Activated CD4-positive, alpha-beta T cell treated with anti-CD3 and anti-CD28 coated beads, Interleukin-2, amount 10 ng/mL, durations not matched to agents 7 days and 5 days (primary cell): ENCODE measurements at places on chromosomes 2 and 18.

DNA sequence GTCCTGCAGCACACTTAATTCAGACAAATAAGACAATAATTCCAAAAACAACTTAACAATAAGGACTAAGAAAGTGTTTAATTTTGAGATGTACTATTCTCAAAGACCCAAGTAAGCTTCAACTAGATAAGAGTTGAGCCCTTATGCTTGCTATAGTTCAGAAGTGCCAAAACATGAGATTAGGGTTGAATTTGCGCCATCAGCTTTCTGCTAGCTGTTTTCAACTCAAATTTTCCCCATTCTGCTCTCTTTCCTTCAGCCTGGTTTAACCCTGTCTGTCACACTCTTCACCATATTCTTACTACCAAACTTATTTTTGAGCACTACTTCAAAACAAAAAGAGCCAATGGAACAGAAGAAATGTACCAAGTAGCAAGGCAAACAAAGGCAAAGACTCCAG, 4.1 kb downstream of the NFE2L2 start:
- DNase-seq = no peak

- DNase-seq = no peak
Observed at GRCh38 chr18:363301-364085, 95.6 kb upstream of the THOC1 start.

GRCh38 chr2:44719562-44719961, 221.9 kb upstream of the SIX3 start:
- DNase-seq = no peak

- DNase-seq = no peak
Observed at GRCh38 chr18:41969881-41970280, 14.8 kb downstream of the PIK3C3 start.

- no peak for DNase-seq
Observed at GRCh38 chr18:73983970-73984369, 163.7 kb downstream of the FBXO15 start.

DNA sequence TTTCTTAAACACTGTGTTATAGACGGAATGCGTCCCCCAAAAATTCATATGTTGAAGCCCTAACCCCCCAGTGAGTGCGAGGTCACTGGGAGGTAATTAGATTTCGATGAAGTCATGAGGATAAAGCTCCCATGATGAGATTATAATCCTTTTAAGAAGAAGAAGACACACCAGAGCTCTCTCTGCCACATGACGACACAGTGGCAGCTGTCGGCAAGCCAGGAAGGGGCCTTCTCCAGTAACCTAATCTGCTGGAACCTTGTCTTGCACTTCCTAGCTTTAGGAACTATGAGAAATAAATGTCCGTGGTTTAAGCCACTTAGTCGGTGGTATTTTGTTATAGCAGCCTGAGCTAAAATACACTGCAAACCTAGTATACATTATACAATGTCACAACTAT, 12.3 kb downstream of the TMEM237 start:
- DNase-seq = no peak

- DNase-seq = no peak
Observed at GRCh38 chr18:33871363-33872025, 293.5 kb downstream of the ASXL3 start.

DNA sequence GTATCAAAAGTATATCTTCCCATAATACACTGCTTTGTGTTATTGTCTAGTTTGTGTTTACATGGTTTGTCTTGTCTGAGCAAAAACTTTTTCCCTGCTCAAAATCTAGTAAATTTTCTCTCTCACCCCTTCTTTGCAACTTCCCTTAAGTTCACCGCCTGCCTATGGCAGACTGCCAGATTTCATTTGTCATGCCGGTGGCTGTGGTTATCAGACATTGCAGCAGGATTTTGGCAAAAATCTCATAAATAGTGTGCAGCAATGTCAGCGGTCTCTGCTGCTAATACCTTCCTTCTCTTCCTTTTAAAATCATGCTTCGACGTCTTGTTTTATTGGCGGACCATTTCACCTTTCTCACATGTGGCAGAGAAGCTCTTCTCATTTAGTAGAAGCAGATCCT, 45.6 kb upstream of the TMEM178A start:
- DNase-seq = no peak

DNA sequence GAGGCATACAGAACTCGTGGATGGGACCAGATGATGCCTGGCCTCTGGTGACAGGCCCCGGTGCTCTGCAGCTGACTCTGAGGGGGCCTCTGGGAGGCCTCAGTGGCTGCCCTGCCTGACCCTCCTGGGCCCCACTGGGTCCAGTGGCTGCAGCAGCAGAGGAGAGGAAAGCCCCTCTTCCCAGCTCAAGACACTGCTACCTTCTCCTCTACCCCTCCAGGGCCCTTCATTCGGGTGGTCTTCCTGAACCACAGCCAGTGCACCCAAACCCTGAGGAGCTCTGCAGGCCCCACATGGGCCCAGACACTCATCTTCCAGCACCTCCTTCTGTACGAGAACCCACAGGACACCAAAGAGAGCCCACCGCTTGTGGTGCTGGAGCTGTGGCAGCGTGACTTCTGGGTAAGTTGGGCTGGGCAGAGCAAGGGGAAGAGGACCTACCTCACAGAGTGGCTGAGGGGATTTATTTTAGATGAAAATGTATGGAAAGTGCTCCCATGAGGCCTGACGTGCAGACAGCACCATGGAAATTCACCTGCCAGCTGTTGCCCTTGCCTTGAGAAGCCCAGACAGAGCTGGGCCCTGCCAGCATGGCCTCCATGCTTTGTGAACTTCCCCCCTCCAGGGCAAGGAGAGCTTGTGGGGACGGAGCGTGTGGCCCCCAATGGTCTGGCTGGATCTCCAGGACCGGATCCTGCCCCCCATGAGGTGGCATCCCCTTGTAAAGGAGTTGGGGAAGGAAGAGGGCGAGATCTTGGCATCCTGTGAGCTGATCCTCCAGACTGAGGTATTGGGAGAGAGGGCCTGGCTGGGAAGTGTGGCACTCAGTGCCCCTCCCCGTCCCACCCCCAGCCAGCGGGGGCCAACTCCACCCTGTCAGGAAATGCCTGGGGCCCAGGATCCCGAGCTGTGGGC, 46.3 kb downstream of the LMAN2L start:
- no peak for DNase-seq

DNA sequence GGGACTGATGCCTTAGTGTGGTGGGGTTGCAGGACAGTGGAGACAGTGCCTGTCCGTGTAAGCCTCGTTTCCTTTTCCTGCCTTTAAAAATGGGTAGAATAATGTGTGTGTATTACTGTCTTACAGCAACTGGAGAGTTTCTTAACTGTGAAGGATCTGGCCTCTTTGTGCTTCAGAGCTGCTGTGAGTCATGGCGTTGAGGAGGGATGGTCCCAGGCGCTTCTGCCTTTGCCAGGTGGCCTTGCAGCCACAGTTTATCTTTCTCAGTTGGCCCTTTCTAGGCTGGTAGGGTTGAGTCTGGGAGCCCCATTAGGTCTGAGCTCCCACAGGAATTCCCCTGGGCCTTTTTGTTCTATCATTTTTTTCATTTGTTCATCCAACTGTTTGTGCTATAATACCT, 9.2 kb downstream of the PRADC1 start:
- DNase-seq = no peak

- no peak for DNase-seq
Observed at GRCh38 chr2:230852113-230852512, 12.6 kb upstream of the ITM2C start.

DNA sequence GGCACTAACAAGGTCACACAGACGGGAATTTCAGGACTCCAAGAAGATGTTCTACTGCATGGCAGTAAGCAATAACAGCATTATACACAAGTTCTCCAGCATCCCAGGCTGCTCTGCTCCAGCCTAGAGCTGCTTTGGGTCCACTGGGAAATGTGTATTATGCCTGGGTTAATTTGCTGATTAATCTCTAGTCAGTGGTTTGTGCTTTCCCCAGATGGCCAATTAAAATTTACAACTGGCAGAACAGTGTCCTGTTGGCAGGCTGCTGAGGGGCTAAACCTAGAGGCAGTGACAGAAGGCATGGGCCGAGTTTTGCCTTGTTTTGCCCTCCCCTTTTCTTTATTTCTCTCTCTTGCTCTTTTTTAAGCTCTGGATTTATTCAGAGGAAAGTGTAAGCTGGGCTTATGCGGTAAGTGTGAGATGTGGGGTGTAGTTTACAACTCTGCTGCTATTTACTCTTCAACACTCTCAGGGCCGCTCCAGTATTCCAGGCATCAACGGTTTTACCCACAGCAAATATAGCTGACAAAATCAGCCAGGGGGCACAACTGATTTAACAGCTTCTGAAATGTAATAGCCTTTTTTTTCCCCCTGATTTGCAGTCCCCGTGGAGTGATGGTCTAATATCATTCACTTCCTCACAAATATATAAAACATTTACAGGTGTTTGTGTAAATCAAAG, 348.0 kb downstream of the GPD2 start:
- no peak for DNase-seq

- no peak for DNase-seq
Observed at GRCh38 chr2:135775420-135775819, 33.8 kb downstream of the UBXN4 start.

DNA sequence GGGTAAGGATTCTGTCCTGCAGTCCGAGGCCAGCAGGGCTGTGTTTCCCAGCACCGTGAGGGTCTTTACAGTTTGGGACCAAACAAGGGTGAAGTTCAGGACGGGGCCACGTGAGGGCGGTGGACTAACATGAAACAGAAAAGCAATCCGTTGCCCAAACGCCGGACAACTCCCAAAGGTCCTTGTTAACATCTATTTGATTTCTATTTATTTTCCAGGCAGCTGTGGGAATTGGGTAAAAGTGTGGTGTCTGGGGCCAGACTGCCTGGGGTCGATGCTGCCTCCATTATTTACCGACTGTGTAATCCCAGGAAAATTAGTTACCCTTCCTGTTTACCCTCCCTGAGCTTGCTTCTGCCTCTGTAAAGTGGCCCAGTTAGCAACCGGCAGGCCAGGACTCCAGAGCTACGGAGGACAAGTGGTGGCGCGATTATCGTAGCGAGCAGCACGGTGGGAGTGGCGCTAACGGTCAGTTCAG, 66.3 kb upstream of the TCF7L1 start:
- peak; percentile 46 for DNase-seq

GRCh38 chr2:235729557-235729947, 235.7 kb downstream of the AGAP1 start:
- no peak for DNase-seq

DNA sequence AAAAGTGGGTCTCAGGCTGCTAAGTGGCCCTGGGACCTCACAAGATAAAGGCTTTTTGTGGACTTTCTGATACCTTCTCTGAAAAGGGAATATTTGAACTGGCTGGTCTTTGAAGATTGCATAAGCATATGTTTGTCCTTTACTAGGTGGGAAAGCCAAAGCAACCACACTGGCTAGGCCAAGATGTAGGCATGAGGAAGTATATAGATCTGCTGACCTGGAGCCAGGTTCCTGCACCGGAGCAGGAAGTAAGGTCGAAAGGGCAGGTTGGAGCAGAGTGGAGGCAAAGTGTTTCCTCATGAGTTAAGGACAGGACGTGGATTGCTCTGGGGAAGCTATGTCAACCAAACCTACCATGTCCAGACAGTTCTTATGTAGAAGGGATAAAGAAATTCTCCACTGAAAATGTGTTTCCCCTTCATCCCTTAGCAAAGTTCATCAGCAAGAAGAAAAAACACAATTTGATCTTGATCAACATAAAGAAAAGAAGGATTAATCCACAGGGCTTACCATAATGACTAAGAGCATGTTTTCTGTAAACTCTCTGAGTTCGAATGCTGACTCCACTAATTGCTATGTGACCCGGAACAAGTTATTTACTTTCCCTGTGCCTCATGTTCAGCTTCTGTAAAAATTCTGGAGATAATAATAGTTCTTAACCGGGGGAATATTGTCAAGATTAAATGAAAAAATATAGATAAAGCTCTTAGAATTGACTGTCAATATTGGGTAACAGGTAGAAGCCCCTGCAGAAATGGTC, 156.1 kb upstream of the SRD5A2 start:
- DNase-seq = no peak

- peak; percentile 43 for DNase-seq
Observed at GRCh38 chr2:233100192-233100998, 40.3 kb downstream of the INPP5D start.

GRCh38 chr18:55186588-55186987, 227.3 kb upstream of the CCDC68 start:
- DNase-seq = no peak

GRCh38 chr18:46877329-46877987, 39.8 kb downstream of the PIAS2 start:
- DNase-seq = no peak

GRCh38 chr2:118130385-118130784, 42.1 kb downstream of the INSIG2 start:
- no peak for DNase-seq

DNA sequence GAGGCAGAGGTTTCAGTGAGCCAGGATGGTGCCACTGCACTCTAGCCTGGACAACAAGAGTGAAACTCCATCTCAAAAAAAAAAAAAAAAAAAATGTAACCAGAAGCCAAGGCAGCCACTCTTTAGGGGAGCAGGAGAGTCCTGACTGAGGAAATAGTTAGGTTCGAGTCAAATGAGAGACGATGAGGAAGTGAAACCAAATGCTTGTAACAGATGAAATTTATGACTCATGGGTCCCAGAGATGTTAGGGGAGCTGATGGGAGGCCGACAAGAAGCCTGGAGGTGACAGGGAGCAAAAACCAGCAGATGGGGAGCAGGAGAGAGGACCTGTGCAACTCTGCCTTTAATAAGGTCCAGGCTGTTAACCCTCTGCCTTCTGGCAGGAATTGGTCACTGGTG, 756.1 kb upstream of the DDX18 start:
- DNase-seq = no peak

DNA sequence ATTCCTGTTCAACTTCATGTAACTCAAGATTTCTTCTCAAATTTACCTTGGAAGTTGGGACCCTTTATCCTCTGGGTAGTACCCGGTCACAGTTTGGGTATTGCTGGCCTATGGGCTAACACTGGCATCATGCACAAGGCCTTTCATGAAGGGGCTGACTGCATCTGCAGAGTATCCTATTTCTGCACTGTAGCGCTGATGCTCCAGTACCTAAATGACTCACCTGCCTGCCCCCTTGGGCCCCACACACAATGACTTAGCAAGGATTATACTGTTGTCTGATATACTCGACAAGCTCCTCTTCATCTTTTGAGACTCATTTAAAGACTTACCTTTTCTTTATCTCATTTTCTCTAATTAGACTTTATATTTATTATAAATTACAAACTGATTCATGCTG, 39.9 kb downstream of the DNAH6 start:
- DNase-seq = no peak

- no peak for DNase-seq
Observed at GRCh38 chr2:28319118-28320008, 73.3 kb upstream of the FOSL2 start.

GRCh38 chr2:2727876-2728511, 396.9 kb upstream of the MYT1L start:
- DNase-seq = no peak
